ENCODE measurements at places on chromosomes 7 and 10.

GRCh38 chr10:97724341-97724941 is 10.9 kb downstream of the MARVELD1 start:
- no peak for DNase-seq

GRCh38 chr10:13347043-13347499 is 1.0 kb downstream of the SEPHS1 start:
- DNase-seq = no peak

DNA sequence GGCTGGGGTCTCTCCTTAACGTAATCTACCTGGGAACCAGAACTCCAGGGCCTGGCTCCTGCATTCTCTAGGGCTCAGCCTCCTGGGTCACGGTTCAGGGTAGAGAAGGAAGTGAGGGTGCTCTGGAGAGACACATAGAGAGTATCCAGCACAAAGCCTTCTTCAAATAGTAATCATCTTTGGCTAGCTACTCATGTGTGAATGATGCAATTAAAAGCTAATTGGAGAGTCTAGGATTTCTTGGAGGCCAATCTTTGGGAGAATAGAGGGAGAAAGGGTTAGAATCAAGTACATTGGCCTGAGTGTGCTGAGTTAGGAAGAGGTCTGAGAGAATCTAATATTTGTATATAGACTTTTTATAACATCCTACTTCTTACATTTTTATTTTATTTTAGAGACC is 24.0 kb upstream of the MALRD1 start:
- DNase-seq = no peak

DNA sequence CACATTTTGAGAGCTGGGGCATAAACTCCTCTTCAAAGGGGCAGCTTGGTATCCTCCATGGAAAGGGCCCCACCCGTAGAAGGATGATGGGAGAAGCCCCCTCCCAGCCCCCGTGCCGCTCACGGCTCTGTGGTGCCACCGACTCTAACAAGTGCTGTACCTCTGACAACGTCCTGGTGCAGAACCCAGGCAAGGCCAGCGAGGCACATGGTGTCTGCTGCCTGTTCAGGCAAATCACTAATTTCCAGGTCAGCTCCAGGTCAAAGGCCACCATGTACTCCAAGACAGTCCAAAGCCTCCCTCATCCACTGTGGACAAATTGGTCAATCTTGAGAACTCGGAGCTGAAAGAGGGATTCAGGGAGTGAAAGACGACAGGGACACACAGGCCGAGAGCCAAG is 11.4 kb upstream of the CNPY1 start:
- no peak for DNase-seq

DNA sequence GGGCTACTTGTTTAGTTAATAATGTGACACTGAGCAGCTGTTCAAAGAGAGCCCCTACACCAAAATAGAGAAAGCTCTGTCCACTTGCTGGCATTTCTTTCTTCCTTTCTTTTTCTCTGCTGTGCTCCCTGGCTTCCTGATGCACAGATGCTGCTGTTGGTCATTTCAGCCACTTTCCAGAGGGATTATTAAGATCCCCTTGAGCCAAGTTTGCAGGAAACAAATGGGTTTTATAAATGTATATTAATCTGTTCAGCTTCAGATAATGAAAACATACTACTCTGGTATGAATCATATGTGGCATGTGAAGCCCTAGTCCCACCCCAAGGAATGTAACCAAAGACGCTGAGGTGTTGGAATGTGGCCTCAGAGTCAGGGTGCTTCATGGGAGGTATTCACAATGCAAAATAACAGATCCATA is 638.2 kb upstream of the FZD8 start:
- DNase-seq = no peak

- no peak for DNase-seq
These were observed 3.1 kb upstream of the NKX2-3 start for GRCh38 chr10:99529591-99530107.

DNA sequence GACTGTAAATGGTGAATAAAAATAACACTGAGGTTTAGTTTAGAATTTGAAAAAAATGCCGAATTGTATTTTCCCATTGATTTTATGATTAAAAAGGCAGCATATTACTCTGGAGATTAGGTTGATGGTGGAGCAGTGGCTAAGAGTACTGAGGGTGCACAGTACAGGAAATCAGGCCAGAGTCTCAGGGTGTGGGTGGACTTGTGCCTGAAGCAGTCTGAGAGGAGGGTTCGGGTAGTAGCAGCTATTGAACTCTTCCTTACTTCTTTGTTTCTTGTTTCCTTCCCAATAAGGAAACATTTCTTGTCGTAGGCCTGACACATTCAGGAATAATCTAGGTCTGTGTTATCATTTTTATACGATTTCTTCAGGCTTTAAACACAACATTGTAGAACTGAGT is 319.0 kb upstream of the MBL2 start:
- no peak for DNase-seq

DNA sequence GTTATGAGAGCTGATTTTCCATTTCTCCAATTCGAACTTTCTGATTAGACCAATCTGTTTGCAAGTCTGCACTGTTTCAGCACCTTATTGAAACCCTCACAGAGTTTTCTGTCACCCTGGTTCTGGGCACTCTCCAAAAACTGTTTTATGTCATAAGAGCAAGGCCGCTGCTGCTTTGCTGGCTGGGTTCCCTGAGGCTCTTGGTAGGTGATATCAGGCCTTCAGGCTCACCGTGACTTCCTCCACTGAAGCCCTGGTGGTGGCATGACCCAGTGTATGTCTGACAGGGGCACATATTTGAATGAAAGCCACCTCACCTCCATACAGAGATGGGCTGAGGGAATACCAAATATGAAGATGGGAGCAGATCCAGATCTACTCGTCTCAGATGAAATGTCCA is 8.3 kb downstream of the RABGEF1 start:
- DNase-seq = no peak

DNA sequence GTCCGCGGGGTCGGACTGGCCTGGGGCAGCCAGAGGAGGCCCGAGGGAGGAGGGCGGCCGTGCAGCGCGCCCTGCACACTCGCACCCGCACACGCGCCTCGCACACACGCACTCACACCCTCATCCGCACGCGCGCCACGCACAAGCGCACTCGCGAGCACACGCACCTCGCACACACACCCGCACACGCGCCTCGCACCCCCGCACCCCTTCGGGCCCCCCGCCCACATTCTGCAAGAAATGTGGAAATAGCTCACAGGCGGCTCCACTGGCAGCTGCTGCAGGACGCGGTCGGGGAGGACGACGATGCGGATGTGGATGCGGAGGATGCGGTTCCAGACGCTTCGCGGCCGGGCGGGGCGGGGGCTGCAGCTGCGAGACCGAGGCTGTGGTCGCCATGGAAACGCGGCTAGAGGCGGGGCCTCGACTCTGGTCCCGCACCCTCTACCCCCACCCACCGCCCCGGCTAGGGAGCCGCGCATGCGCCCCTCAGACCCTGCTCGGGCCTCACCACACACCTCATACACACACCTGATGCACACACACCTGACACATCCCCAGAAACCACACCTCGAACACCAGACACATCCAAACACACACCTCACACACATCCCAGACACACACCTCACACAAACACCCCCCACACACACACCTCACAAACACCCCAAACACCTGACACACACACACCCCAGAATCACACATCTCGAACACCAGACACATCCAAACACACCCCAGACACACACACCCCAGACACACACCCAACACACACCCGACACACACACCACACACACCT is at the start of gene CALY:
CALY (minus strand) TSS at position 320 of the 793 bp plus-strand sequence. CDS start 7,907 bp downstream, outside the sequence.
- DNase-seq = peak; percentile 44

- no peak for DNase-seq
These were observed 7.1 kb downstream of the JAZF1 start for GRCh38 chr7:28173531-28173930.

GRCh38 chr7:31776616-31777015 is 89.6 kb downstream of the PPP1R17 start:
- DNase-seq = no peak

DNA sequence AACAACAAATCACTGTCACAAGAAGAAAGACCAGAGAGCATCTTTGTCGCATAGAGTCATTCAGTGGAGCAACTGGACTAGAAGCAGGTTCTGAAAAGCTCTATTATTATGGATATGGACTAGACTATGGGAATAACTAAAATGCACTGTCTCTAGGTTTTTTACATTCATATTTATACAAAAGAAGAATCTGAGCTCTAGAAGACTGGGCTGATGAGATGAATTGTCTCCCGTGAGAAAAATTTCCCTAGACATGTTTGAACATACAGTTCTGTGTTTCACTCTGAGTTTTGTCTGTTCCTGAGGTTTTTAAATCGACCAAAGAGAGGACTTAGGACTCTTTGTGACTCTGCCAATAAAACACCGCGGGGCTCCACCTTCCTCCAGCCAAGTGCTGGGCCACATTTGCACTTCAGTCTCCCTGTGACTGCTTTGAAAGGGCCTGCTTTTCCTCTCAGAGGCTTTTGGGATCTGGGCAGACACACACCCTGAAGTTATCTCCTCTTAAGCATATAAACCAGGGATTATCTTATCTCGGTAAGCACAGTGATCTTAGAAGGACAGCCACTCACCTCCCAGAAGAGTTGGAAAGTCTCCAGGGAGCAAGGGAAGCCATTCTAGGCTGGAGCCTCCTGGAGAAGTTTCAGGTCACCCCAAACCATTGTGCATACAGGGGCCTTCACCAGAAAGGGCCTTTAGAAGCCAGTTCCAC is 101.0 kb upstream of the JCAD start:
- DNase-seq = no peak

GRCh38 chr7:105672801-105673200 is 91.5 kb upstream of the EFCAB10 start:
- DNase-seq = no peak

DNA sequence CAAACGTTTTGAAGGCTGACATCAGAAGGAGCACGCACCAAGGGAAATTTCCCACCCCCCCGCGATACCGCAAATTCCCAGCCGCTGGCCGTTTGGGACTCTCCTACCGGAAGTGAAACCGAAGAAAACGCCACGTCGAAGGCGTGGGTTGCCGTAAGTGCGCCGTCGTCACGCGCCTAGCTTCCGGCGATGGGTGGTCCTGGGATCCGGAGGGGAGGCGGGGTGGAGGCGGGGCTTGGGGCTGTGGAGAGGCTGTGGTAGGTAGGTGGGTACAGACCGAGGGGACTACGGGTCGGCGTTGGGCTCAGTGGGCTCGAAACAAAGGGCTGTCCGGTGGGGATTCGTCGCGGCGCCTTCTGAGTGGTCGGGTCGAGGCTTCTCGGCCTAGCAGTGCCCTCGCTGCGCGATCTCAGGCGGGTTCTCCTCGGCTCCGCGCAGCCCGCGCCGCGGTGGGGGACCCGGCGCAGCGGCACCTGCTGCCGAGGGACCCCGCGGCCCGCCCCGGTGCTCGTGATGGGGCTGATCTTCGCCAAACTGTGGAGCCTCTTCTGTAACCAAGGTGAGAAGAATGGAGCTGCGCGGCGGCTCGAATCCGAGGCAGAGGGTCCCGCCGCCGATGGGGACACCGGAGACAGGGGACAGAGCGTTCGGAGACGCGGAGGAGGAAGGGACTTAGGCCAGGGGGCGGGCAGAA is at the start of gene ARL5B:
ARL5B (plus strand) TSS at position 307 of the 694 bp plus-strand sequence; CDS start at position 514, 207 bp downstream.
- peak; percentile 94 for DNase-seq

DNA sequence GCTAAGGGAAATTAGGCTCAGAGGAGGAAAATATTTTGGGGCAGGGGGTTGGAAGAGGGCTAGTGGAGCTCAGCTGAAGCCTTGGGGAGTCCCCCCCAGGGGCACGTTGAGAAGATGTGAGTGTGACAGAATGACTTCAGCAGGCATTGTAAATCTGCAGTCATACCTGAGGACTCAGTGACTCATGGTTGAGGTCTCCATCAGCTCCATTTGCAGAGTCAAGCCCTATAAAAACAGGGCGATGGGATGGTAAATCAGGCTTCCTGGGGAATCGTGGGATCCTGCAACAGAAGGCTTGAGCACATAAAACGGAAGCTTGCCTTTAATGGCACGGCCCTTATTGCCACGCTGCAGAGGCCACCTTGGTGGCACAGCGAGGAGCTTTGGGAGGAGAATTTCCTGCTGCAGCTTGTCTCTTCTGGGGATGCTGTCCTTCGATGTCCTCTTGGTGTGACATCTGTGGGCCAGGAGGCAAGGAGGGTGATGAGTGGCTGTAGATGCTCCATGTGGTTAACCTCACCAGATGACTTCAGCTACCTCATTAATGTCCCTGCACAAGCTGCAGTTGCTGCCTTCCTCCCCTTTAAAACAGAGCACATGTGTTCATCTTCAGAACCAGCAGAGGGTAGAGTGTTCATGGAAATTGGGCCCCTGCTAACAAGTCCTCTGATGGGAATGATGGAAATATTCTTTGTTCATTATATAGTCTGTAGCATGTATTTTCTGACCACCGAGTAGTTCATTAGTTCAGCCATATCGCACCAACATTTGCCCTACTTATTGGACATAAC is 285.9 kb downstream of the LRMDA start:
- no peak for DNase-seq

- no peak for DNase-seq
These were observed 13.1 kb upstream of the SP8 start for GRCh38 chr7:20799566-20800366.

- DNase-seq = no peak
These were observed 351.0 kb downstream of the TCERG1L start for GRCh38 chr10:130960531-130960930.

DNA sequence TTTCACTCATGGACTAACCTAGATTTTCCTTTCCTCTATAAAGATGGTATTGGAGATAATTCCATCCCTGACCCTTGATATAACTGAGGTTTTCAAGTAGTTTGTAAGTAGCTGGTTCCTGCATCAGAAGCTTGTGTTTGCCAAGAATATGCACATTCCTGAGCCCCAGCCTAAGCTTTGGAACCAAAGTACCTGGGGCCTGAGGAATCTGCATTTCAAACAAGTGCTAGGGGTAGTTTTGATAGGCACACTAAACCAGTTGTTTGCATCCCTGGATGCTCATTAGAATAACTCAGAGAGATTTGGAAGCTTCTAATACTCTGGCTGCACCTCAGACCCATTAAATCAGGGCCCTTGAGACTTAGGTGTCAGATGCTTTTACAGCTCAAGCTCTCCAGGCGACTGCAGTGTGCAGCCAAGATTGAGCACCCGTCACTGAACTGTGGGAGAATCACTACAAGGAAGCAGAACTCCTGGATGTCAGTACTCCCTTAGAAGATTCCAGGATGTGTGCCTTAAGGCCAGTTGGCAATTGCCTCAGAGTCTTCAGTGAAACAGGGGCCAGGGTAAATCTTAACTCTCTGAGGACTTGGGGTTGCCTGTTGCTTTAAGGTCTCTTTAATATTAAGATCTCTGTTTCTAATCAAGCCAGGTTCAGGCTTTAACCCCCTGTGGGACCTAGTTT is 565.0 kb downstream of the REEP3 start:
- DNase-seq = no peak

DNA sequence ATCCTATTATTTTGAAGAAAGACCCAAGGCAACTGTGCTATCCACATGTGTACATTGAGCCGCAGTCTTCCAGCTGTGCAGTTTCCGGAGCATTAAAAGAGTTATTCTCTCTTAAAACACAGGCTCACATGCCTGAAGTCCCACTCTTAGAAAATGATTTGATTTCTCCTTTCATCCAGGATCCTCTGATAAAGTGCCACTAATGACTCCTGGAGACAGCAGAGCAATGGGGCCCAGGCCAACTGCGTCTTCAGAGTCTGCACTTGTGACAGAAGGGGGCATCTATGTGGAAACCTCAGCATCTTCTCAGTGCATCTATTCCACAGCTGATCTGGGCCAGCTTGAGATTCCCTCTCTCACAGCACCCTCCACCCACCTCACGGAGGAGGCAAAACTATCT is 482.1 kb upstream of the AKR1E2 start:
- no peak for DNase-seq

GRCh38 chr10:82759050-82759449 is 884.1 kb downstream of the NRG3 start:
- DNase-seq = no peak

GRCh38 chr10:21926949-21927348 is 76.6 kb downstream of the DNAJC1 start:
- DNase-seq = no peak

Measured in stimulated activated CD4-positive, alpha-beta T cell treated with anti-CD3 and anti-CD28 coated beads, Interleukin-15, amount 100 ng/mL, for 1 hour (primary cell).